Head of caudate nucleus (tissue), 42 donors: ENCODE measurements at places on chromosomes 11 and 22.

- peak; percentile 81 for DNase-seq
These were observed 26.1 kb downstream of the TMEM184B start for GRCh38 chr22:38246692-38247091.

DNA sequence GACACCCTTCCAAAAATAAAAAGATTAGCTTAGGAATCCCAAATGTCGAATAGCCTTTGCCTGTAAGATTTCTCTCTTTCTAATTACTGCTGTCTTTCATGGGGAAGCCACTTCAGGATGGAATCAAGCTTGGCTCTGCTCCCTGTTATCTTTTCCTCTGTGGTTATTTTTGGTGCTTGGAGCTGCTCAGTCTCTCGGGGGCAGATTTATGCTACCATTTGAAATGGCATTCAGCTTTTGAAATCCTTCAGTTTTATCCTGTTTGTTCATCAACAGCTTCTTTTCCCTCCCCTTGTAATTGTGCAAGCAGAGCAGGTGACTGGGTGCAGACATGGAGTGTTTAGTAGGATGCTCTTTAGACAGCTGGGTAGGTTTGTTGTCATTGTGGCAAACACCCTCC lies 111.0 kb downstream of the DBX1 start:
- DNase-seq: no peak

DNA sequence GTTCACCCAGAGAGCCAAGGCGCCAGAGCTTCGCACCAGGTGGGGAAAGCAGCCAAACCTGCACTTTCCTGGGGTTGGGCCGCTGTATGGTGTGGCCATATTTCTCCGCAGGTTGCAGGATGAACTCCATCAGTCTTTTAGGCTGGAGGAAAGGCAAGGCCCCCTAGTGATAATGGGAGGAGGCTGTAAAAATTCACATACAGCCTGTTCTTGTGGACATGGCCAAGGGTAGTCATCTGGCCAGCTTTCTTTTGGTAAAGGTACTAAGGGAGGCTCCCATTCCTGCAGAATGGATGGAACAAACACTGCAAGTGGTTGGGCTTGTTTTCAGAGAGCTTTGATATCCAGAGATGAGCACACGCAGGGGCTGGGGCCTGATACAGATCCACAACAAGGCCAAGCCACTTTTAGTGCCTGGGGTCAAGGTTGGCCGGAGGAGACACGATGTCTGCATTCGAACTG lies 29.6 kb downstream of the C22orf31 start:
- DNase-seq: no peak

GRCh38 chr22:48868554-48868953 lies 959.1 kb downstream of the BRD1 start:
- DNase-seq: no peak

DNA sequence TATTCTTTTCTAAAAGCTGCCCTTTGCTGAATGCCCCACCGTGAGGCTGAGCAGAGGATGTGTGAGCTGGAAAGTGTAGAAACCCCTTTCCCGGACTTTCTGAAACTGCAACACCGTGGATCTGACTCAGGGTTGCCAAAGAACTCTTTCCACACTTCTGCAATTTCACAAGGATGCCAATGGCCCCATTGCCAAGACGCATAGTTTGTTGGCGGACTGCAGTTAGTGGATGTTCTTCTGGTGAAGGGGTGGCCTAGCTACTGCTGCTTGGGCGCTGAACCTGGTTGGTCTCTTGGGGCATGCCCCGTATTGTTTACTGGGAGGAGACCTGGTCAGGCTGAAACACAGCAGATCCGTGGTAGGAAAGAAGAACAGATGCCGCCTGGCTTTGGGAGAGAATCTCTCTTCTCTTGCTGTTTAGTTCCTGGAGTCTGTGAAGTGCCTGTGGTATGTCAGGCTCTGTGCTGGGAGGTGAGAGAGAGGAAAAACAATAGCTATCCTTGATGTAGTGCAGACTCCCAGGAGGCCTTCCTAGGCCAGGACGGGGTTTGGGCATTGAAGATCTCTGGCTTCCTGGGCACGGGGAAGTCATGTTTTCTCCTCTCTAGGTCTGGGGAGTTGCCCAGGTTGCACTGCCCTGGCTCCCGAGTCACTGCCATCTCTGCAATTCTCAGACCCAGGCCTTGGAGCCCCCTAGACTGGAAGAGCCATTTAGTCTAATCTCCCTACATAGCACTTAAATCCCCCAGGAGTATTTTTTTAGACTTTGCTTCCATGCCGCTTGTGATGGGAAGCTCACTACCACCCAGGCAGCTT lies 26.9 kb downstream of the CD82 start:
- no peak for DNase-seq

GRCh38 chr11:12114193-12115033 lies 4.0 kb downstream of the MICAL2 start:
- no peak for DNase-seq

GRCh38 chr11:117589063-117589462 lies 208.0 kb downstream of the DSCAML1 start:
- DNase-seq: no peak

DNA sequence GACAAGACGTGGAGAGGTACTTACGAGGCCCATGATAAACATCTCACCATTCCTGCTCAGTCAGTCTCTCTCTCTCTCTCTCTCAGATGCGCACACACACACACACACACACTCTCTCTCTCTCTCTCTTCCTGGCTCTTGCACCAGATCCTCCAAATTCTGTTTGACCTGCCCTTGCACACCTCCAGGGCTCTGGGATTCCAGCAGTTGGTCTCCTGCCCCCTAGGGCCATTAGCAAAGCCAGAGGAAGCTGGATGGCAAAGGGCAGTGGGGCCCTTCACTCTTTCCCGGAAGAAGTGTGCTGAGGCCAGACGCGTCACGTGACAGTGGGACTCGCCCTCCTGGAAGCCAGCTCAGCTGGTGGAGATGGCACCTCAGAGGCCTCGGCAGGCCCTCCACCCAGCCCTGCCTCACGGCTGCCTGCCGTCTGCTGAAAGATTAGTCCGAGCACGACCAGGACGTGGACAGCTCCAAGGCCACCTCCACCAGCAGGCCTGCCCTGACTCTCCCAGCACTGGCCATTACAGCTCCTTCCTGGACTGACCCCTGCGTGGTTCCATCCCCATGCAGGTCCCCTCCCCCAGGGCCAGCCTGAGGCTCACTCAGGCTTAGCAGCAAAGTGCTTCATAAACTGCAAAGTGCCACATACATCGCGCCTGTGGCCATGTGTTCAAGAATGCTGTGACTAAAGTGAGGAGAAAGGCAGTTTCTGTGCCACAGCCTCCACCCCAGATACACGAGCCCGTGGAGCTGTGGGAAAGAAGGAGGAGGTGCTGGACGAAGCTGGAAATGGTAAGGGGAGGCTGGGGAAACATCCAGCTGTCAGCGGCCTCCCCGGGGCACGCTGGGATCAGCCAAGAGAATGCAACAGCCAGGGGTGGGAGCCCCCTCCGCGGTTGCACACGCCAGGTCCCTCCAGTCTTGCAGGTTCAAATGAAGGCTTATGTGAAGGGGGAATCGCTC lies 3.7 kb downstream of the PDGFB start:
- no peak for DNase-seq

DNA sequence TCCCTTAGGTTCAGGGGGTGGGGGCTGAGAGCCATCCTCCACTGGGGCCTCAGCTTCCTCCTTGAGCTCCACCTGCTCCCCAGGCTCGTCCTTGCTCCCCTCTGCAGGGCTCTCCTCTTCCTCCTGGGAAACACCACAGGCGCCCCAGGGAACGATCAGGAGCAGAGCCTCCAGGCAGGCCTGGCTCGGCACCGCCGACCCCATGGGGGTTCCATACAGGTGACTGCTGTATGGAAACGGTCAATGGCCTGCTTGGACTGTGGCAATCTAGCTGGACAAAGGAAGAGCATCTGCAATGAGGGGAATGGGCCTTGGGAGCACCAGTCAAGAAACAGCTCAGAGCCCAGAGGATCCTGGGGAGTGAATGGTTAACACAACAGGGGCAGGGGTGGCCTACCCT lies 7.9 kb downstream of the HYOU1 start:
- DNase-seq: no peak

- DNase-seq: peak; percentile 12
These were observed 13.3 kb upstream of the CYP2R1 start for GRCh38 chr11:14905104-14906033.

- DNase-seq: no peak
These were observed at the start of gene A4GALT for GRCh38 chr22:42720263-42721044. TSS of gene A4GALT (minus strand) at chr22:42720870. CDS start at chr22:42693951, 26,919 bp downstream.

- DNase-seq: no peak
These were observed 547.4 kb downstream of the NTM start for GRCh38 chr11:131917634-131918384.

- DNase-seq: no peak
These were observed 419.9 kb downstream of the LRRC4C start for GRCh38 chr11:41039592-41039991.

GRCh38 chr11:11717064-11717725 lies 95.4 kb upstream of the GALNT18 start:
- DNase-seq: no peak

DNA sequence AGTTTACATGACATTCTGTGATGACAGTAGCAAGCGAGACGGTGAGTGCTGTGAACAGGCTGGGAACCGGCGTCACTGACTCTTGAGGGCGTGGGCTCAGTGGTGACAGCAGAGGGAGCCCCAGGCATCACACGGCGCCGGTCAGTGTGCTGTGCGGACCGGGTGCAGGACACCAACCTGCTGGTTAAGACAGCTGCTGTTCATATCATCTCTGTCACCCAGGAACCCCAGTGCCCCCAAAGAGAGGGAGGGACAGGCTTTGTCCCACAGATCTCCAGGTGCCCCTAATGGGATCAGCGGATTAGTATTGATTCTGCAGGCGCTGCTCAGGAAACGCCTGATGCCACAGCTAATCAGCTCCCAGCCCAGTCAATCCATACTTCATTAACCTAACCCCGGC lies 18.4 kb downstream of the B3GAT1 start:
- peak; percentile 65 for DNase-seq

DNA sequence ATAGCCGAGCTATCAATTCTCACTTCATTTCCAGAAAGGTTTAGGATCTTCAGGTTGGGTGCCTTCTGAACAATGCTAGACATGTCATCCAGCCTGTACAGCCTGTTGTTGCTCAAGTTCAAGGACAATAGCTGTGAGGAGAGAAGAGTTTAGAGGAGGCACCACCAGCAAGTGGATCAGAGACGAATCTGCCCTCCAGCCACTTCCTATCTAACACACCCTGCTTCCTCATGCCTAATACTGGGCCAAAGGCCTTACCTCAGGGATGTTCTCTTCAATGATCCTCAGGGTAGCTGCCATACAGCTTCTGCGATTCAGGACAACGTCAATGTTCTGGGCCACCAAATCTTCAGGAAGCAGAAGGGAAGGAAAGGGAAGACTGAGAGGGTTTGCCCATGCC lies 4.2 kb downstream of the NXF1 start:
- no peak for DNase-seq

DNA sequence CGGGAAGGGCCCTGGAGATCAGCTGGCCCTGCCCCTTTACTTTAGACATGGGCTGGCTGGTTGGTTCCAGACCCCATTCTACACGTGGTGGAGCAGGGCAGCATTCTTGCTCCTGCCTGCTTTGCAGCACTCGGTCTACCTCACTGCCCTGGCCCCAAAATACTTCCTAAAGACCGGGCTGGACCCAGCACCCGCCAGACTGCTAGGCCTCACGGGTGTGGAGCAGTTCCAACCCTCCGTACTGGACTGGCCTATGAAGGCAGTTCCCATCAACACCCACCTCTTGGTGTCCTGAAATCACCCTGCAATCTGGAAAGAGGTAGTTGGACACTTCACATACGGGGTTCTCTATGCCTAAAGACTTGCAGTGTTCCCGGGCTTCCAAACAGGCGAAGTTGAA lies 6.4 kb downstream of the MCAT start:
- DNase-seq: no peak

GRCh38 chr11:33747979-33748378 lies 11.8 kb upstream of the CD59 start:
- no peak for DNase-seq

DNA sequence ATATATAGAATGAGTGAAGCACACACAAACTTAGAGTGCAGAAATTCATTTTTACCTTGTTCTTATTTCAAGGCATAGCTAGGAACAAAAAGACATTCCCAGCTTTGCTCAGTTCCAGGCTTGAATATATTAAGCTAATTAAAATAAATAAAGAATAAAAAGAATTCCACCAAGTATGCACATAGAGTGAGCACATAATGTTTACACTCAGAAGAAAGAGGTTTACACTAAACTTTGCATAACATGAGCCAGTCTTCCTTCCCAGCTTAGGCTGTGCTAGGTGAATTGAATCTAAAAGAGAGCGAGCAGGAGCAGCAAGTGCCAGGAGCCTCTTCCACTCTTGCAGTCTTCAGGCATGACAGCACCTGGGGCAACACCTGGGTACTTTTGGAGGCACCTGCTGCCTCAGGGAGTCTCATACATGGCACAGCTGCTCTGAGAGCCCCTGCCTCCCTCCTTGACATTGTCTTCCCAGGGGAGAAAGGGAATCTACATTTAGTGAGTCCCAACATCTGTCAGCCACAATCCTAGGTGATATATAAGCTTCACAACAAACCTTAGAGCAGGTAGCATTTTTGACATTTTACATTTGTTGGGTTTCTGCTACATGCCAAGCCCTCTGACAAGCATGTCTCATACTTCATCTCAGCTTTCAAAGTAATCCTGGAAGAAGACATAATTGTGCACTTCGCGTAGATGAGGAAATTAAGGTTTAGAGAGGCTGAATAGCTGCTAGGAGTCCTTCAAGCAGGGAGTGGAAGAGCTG lies 732.7 kb upstream of the TENM4 start:
- no peak for DNase-seq

DNA sequence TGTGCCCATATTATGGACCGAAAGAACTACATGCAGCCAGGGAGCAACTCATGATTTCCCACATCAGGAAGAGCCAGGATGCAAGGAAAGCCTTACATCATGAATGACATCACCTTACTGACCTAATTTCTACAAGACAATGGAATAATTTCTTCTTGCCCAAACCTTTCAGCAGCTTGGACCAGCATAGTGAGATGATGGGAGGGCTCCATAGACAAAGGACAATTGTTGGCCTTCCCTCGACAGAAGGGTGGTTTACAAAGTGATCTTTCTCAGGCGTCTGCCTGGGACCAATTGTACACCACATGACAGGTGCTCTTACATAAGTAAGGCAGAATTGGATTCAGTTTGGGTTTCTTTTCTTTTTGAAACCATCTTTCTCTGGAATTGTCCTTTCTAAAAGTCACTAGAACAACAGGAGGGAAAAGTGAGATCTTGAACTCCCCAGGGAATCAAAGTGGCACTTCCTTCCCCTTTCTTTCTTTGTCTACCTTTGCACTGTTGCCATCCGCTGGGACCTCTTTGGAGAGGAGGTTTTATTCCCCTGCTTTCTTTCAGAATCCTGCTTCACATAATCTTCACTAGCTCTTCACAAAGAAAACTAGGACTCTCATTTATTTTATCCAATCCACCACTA lies 51.7 kb upstream of the PAK1 start:
- DNase-seq: no peak

DNA sequence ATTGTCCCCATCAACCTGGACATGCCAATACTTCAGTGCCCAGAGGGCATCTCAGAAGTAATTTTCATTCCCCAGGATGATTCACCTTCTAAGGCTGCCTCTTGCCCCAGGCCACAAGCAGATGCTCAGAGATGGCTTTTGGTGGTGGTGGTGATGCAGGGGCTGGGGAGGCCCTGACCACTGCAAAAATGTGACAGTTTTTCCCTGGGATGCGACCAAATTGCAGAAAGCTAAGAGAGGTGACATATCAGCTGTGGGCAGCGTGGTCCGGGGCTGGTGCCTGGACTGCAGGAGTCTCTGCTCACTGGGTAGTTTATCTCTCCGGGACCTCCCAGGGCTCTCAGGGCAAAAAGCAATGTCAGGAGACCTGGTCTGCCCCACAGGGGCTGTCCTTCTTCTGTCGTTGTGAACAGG lies 39.7 kb upstream of the ACCSL start:
- DNase-seq: no peak
